ENCODE measurements at places on chromosomes 4 and X.

DNA sequence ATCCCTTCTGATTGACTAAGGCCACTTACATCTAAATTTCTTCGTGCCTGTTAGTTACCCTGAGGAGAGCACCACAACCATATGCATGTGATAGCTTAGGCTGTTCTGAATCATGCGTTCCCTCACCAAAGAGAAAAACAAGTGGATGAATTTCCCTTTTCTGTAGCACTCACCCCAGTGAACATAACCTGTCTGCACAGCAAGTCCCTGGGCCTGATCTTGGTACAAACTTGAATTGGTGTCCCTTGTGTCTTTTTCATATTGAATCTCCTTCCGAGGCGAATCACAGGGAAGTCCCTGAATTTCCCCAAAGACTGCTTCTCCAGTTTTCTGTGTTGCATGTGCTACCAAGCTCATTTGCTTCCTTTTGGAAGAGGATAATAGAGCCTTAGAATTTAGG lies 100.4 kb downstream of the KLHL8 start:
- no peak for DNase-seq

DNA sequence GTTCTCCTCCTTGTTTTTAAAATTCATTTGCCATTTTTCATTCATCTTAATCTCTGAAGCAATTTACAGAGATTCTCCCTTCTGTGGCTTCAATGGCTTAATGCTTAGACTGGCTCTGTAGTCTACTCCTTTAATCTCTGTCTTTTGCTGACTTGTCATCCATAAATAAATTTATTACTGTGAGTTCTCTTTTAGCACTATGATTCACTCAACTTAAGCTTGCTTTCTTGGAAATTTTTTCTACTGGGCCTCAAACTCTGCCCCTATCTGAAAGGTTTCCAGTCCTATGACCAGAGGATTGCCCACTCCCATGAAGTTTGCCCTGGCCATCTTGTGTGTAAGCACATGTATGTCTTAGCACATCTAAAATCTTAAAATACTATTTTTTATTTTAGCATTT lies 251.1 kb downstream of the DCLK2 start:
- no peak for DNase-seq

- DNase-seq, result no peak
Measured at GRCh38 chr4:74675673-74676279, 118.5 kb downstream of the BTC start.

DNA sequence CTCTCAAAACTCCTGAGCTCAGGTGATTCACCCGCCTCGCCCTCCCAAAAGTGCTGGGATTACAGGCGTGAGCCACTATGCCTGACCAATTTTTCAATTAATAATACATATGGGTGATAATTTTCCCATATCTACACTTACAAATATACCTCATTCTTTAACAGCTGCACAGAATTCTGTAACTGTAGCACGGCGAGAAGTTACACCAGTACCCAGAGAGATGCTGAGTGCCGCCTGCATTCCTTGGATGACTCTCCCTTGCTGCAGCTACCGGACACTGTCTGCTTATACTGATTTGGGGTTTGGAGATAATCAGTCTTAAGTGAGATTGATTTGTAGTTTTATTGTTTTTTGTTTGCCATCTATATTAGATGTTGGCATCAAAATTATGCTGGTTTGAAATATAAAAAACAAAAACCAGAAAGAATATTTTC lies 5.8 kb downstream of the TIFA start:
- DNase-seq, result no peak

GRCh38 chrX:125382148-125382628 lies 62.5 kb downstream of the TEX13C start:
- DNase-seq, result no peak

DNA sequence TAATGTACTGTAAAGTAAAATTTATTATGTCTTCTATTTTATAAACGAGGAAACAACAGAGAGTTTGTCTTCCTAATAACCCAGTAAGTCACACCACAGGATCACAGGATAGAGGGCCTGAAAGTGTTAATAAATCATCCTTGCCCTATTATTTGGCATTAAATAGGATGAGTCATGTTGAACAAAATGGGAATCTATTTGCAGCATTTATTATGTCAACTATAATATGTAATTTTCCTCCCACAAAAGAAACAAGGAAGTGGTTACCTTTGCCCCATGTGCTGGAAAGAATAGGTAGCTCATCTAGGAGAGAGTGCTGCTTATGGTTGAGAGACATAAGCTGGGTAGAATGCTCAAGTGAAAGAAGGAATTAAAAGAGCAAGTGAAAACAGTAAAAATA lies 237.6 kb upstream of the NDST3 start:
- DNase-seq, result no peak

DNA sequence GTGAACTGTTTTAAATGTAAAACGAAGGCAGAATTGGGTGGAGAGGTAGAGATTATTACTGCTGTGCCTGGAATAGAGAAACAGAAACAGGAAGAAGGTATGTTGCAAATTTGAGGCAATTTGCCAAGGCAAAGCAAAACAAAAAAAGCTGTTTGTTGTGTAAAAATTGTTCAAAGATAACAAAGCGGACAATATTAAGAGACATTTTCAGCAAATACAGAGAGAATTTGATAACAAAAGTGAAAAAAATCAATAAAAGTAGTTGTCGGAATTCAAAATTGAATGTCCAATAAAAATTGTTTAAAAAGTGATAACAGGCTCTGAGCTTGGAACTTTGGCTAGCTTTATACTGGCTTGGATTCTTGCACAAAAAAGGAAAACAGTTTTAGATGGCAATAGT lies 14.4 kb upstream of the SMS start:
- DNase-seq, result no peak

DNA sequence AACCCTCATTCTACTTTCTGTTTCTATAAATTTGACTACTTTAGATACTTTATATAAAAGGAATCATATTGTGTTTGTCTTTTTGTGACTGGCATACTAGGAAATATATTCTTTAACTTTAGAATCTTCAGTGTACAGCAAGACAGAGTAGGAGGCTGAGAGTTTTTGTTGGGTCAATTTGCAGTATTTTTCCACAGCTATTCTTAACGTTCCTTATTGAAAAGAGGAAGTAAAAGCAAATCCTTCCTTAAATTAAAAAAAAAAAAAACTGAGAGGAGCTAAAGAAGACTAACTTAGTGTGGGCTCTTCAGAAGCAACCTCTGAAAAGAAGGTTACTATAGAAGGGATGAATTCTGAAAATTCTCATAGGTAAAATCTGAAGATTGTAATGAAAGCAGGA lies 1194.6 kb downstream of the ADGRL3 start:
- no peak for DNase-seq

DNA sequence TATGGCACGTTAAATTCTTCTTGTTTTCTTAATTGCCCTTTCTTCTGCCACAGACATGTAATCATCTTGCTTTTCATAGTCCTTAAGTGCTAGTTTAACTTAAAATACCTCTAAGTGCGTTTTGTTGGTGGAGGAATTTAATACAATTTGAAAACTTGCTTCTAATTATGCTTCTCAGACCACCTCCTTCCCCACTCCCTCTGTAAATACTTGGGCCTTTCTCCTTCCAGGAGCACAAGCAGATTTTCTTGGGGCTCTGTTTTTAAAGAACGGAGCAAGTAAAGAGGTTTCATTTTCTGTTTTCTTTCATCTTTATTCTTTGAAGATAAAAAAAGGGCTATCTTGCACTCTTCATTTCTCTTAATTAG lies 559 bp upstream of the PCDH18 start:
- no peak for DNase-seq

DNA sequence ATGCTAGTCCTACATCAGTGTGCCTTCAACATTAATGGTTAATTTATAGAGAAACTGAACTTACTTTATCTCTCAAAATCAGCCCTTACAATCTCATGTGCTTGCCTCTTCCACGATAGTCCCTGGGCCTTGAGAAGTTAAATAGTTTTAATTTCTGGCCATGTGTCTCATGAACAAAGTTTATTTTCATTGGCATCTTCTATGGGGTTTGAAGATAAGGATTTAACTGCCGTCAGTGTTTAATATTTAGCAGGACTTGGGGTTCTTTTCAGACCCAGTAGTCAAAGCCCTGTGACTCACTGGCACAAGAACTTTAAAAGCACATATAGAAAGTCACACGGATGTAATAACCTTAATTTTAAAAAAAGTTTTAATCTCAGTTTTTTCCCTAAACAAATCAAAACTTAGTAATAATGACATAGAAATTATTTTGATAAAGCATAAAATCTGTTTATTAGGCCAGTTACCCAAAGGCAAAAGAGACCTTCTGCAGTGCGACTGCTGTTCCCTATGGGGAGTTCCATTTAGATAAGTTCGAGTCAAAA lies 10.1 kb upstream of the MPP1 start:
- no peak for DNase-seq

DNA sequence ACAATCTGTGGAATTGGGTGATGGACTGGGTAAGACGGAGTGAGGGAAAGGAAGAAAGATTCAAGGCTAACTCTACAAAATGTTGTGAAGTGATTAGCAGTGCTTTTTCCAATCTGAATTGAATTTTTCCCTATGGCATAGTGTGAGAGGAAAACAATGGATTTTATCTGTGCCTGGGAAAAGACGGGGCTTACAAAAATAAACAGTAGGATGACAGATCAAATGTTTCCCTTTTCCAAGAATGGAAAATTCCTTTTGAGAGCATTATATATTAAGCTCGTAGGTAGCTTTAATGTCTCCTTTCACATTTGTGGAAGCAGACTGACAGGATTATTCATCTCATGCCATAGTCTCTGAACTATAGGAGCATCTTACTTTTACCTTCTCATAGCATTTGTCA lies 27.8 kb downstream of the ATP11C start:
- no peak for DNase-seq

DNA sequence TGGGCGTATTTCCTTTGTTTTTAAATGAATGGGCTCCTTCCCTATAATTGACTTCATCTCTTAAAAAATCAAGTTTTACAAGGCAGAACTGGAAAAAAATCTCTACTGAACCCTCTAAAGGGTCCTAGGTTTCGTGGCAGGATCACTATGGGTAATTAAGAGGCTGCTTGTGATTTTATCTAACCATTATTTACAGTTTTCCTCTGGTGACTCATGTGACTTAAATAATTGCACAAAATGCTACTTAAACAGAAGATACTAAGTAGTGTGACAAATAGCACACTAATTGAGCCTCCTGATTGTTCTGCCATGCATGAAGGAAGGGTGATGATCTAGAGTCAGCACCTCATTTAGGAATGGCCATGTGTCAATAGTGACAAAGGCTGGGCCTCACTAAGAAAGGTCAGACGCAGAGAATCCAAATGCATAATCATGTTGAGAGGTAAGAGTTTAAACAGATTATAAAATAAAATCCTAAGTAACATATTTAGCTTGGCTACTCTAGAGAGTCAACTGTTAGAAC lies 35.5 kb downstream of the OFD1 start:
- no peak for DNase-seq

GRCh38 chr4:84647312-84647884 lies 64.5 kb downstream of the CDS1 start:
- DNase-seq, result no peak

GRCh38 chr4:5774416-5775036 lies 63.5 kb downstream of the EVC start:
- no peak for DNase-seq

DNA sequence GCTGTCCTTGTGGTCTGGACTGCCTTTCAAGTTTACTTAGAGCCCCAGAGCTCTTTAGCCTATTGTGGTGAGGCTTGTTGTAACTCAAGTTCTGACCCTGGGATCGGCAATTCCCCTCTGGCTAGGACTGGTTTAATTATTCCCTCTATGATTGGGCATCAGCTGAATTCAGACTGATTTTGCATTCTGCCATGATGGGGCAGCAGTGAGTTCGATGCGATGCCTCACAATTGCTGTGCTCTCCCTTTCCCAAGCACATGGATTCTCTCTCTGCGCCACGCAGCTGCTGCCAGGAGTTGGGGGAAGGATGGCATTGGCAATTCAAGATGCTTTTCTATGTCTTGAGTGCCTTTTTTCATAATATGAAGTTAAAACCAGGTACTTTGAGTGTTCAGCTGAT lies 327.8 kb upstream of the CXorf51B start:
- DNase-seq, result no peak

- DNase-seq, result no peak
Measured at GRCh38 chr4:1855333-1856070, 454 bp downstream of the LETM1 start.

DNA sequence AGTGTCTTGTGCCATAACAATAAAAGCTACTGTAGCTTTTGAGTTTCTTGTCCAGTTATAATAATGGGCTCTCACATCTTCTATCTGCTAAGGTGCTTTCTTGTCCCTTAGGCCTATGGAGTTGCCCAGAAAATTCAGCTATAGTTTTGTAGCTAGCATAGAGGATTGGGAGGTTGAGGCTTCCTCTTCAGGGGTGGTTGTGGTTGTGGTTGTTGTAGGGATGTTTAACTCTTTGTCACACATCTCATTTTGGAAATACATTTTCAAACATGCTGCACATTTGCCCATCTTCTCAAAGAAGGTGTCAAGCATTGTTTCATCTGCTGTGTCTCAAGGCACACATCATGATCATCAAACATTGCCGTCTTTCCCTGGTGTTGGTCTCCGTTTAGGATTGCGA lies 65.0 kb downstream of the ATXN3L start:
- no peak for DNase-seq

DNA sequence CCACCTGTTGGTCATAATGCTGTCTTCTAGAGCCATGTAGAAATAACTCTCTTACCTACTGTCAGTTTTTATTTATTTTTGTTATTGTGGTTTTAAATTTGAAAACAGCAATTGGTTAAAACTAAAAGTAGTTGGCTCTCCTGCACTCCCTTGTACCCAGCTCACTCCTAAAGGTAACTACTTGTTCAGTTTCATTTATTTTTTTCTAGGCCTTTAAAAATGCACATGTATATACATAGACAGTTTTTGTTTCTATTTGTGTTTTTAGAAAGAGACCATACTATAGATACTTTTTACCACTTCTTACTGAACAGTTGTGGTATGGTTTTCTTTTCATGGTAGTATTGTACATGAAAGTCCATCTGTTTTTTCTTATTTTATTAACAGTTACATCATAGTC lies 16.8 kb downstream of the SMAD1 start:
- no peak for DNase-seq

DNA sequence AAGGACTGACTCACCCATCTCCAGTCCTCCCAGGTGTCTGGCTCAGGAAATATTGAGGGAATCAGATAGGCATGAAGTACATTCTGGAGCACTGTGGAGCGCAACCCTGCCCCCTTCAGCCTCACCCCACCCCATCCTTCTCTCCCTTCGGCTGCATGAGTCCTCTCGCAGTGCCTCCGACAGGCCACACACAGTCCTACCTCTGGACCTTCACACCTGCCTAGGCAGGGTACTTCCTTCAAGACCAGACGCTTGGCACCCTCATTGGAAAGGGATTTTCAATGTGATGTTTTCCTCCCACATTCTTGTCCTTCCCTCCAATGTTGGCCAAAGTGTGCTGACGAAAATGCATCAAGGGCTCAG lies 26.8 kb upstream of the PPP2R2C start:
- DNase-seq, result no peak

GRCh38 chr4:133711817-133712216 lies 489.8 kb downstream of the PABPC4L start:
- no peak for DNase-seq

Data from activated CD4-positive, alpha-beta T cell treated with anti-CD3 and anti-CD28 coated beads, Interleukin-2, amount 50 U/mL, for 24 hours (primary cell).